ENCODE measurements at places on chromosomes 13 and 19.

DNA sequence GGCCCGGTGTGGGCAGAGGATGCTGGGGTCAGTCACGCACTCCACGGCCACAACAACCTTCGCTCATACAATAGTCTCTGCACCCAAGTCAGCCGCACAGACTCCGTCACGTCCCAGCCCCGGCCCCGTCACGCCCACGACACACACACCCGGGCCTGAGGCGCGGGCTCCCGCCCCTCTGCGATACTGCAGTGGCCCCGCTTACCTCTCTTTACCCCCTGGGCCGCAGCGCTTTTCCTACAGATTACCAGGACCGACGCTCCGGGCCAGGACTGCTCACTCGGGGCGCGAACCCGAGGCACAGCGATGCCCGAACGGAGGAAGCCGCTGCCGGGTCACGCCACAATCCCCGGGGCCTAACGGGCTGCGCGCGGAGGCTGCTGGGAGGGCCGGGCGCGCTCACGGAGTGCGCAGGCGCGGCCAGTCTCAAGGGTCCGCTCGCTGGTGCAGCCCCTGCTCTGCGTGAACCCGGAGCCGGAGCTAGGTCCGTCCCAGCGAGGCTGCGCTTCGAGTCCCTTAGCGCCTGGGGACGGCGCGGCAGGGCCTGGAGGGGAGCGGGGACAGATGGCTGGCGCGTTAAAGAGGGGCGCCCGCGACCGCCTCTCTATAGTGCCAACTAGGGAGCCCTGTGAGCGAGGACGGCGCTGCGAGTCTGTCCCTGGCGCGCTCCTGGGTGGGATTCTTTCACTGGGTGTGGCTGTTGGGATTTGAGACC is at the start of gene ZFP82:
ZFP82 (minus strand) TSS at position 358 of the 715 bp plus-strand sequence. CDS start 8,855 bp downstream, outside the sequence.
- no peak for DNase-seq

- peak; percentile 19 for DNase-seq
Observed at GRCh38 chr13:74930402-74931165, 551.4 kb downstream of the TBC1D4 start.

DNA sequence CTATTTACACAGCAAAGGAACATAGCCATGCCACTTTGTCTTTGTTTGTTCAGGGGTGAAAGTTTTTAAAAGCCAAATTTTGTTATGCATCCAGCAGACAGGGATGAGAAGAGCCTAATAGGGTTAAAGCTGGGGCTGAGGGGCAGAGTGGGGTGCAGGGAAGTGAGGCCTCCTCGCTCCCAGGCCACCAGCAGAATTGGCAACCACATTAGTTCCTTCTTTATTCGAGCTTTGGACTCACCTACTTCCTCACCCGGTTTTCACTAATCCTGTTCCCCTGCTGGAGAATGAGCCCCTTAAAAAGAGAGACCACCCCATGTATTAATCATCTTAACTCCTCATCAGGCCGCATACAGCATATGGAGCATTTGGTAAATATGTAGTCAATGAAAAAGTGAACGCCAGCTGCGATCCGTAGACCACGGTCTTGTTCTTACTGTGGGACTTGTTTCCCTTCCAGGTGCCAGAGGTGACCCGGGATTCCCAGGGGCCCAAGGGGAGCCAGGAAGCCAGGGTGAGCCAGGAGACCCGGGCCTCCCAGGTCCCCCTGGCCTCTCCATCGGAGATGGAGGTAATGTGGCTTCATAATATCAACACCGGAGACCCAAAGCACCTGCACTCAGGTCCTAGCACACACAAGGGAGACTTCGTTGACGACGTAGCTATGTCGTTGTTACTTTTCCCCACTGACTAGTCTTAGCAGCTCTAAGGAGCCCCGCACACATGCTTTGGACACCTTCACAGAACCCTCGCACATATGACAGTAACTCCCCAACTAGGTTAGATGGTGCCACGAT is 112.1 kb downstream of the RAB20 start:
- no peak for DNase-seq

DNA sequence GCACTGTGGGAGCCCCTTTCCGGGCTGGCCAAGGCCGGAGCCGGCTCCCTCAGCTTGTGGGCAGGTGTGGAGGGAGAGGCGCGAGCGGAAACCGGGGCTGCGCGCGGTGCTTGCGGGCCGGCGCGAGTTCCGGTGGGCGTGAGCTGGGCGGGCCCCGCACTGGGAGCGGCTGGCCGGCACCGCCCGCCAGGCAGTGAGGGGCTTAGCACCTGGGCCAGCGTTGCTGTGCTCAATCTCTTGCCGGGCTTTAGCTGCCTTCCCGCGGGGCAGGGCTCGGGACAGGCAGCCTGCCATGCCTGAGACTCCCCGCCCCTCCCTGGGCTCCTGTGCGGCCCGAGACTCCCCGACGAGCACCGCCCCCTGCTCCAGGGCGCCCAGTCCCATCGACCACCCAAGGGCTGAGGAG is 405.2 kb upstream of the PRR20A start:
- no peak for DNase-seq

GRCh38 chr19:1782521-1782920 is 29.2 kb downstream of the ONECUT3 start:
- no peak for DNase-seq

DNA sequence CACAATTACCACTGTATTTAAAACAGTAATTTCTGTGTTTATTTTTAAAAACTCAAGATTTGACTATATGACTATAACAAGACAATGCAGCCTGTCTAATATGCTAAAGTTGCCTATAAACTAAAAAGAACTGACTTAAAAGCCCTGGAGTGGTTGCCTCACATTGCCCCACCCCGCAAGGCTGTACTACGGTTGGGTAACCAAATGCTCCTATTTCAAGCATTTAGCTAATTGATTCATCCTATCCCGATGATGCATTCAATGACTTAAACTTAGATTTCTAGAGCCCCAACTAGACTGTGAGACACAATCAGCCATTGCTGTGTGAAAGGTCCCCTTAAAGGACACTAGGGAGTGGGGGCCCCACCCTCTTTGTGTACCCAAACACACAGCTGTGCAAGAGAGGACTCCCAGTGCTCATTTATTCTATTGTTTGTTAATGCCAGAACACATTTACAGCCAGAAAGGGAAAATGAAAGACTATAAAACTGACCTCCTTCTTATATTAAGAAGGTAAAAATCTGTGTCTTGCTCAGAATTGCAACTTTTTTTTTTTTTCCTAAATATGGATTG is 66.9 kb downstream of the MIPEP start:
- DNase-seq = no peak

GRCh38 chr13:78102121-78102677 is 183.6 kb upstream of the EDNRB start:
- no peak for DNase-seq

DNA sequence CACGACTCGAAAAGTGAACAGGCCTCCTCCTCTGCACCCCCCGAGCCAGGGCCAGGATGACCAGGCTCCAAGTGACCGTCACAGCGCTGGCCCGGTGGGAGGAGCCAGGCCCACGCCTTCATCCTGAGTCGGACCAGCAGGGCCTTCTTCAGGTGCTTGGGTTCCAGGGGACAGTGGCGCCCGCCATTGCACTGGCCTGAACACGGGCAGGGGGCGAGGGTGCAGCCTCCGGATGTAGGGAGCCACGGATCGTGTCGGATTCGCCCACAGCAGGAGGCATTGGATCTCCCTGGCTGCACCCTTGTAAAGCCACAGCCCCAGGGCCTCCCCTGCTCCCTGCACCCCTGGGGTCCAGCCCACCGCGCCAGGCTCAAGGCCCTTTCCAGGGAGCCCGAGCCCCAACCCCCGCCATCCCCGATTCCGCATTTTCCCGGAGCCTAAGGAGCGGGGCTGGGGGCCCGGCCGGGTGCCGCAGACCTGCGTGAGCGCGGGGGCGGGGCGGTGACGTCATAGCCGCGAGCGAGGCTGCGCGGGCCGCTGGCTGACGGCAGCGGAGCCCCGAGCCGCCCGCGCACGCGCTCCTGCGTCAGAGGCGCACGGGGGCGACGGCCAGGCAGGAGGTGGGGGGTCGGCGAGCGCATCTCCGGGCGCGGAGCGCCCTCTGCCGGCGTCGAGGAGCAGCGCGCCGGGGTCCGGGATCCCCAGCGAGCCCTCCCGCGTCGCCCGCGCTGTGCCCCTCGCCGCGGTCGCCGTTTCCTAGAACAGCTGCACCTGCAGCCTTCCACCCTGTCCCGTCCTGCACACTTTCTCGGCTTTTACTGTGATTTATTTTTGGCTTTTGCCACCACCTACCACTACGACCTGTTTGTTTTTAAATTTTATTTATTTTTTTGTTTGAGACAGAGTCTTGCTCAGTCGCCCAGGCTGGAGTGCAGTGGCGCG is 1.5 kb upstream of the ATP5F1D start:
- peak; percentile 56 for DNase-seq

- no peak for DNase-seq
Observed at GRCh38 chr13:96492766-96493165, 402.9 kb downstream of the HS6ST3 start.

DNA sequence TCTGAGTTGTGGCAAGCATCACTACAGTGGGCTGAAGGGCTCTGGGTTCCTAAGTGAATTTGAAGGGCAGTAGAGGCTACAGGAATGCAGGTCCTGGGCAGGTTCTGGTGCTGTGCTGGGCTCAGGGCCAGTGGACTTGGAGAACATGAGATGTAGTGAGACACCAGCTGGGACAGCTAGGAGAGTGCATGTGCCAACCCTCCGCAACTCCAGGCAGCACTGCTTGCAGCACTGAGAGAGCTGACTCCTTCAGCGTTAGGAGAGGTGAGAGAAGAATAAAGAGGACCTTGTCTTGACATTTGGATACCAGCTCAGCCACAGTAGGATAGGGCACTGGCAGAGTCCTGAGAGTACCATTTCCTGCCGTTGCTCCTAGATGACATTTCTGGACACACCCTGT is 739.9 kb upstream of the PRR20A start:
- DNase-seq = no peak

DNA sequence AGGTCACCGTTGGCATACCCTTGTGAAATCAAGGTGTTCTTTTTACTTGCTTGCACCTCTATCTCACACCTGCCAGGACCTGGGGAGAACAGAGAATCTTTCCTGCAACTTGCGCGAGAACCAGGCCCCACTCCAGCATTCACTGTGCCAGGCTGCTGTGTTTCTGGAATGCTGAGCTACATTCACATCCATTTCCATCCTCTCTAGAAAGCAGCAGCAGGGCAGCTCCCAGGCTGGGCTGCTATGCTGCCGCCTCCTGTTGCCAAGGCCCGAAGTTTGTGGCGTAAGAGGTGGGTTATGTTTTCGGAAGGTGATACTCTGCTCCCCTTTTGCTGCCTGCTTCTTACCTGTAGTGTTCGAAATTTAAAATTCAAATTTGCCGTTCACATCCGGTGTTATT is 464.1 kb downstream of the KLF5 start:
- DNase-seq = no peak

GRCh38 chr13:95212983-95213850 is 88.0 kb downstream of the ABCC4 start:
- DNase-seq = no peak

GRCh38 chr19:13726323-13726722 is 38.0 kb upstream of the MRI1 start:
- DNase-seq = no peak

- no peak for DNase-seq
Observed at GRCh38 chr19:7918615-7919421, 1.3 kb upstream of the SNAPC2 start.

DNA sequence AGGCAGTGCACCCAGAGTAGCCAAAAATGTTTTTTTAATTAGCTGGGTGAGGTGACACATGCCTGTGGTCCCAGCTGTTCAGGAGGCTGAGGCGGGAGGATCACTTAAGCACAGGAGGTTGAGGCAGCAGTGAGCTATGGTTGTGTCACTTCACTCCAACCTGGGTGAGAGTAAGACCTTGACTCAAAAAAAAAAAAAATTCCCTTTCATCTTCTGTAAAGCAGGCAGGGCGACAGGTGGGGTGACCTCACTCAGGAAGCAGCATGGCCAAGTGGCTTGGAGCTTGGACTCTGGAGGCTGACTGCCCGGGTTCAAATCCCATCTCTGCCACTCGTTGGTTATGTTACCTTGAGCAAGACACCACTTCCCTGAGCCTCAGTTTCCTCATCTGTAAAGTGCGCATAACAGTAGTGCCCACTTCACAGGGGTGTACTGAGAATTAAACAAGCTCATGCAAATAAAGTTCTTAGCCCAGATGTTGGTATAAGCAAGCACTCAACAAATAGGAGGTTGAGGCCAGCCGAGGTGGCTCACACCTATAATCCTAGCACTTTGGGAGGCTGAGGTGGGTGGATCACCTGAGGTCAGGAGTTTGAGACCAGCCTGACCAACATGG is 48.3 kb downstream of the MAP4K1 start:
- no peak for DNase-seq

DNA sequence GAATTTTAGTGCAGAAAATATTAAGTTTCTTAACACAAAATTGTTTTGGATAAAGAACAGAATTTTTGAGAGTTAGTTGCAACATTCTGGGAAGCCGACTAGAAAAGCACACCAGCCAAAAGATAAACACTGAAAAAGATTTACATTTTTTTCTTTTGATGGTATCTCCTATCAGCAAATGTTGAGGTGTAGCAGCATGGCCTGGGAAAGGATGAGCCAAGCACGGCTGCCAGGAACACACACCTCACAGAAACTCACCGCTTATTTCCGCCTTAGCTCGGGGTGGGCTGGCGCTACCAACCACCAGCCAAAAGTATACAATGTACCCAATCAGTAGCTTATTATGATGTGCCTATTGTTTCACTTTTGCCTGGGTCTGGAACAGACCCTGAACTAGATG is 134.7 kb downstream of the MIPEP start:
- no peak for DNase-seq

GRCh38 chr13:79491715-79492114 is 10.8 kb downstream of the NDFIP2 start:
- peak; percentile 28 for DNase-seq

- DNase-seq = no peak
Observed at GRCh38 chr13:41561170-41561569, 103.8 kb downstream of the RGCC start.

GRCh38 chr13:42039457-42039945 is 8.9 kb upstream of the DGKH start:
- DNase-seq = no peak

DNA sequence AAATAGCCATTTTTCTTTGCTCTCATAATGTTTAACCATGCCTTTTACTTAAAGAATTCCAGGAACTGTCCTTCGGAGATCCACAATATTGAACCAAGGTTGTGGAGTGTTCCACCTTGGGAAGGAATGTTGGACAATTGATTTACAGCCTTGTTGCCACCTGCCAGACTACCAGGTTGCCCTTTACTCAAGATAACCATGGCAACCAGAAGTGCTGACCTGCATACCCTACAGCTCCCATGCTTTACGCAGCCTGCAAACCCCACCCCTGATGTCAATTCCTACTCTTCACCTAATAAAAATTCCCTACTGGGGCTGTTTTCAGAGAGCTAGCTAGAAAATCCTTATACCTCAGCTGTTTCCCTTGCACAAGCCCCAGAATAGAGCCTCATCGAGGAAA is 151.0 kb upstream of the RXFP2 start:
- DNase-seq = no peak

GRCh38 chr19:1453525-1454364 is 3.8 kb downstream of the APC2 start:
- DNase-seq = no peak

DNA sequence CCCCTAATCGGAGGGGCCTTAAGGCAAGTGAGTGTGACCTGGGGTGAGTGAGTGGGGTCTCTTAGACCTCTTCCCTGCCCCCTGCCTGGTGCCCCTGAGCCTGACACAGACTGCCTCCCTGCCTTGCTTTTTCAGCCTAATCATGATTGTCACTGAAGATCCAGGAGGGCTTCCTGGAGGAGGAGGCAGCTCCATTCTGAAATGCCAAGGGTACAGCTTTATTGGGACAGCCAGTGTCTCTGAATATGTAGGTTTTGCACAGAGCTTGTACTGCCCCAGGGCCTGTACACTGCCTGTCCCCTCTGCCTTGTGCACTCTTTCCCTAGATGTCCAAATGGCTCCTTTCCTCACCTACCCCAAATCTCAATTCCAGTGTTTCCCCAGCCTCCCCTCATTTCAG is 26.1 kb upstream of the SEMA6B start:
- no peak for DNase-seq

- no peak for DNase-seq
Observed at GRCh38 chr19:18065173-18065495, 21.6 kb downstream of the IL12RB1 start.

Measured in amniotic stem cell (primary cell).